NCI-H460 (cell line): ENCODE measurements at places on chromosomes 7 and 10.
A peak's percentile ranks its signal among the peaks of the same experiment; 100 is the strongest.

DNA sequence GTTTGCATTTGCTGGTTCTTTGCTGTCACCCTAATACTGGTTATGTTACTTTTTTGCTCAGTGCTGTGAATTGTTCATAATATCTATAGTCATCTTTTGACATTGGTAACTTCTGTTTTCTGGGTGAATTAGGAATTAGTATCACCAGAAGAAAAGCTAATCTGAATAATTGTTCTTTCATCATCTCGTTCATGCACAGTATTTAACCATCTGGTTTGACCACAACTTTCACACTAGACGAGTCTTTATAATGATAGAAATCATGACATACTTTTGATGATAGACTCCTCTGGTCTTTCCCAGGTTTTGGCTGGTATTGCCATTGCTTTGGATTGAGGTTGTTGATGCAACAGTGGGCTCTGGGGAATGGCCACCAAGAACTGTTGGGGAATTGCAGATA lies 25.1 kb downstream of the SGPL1 start:
- no peak for DNase-seq

DNA sequence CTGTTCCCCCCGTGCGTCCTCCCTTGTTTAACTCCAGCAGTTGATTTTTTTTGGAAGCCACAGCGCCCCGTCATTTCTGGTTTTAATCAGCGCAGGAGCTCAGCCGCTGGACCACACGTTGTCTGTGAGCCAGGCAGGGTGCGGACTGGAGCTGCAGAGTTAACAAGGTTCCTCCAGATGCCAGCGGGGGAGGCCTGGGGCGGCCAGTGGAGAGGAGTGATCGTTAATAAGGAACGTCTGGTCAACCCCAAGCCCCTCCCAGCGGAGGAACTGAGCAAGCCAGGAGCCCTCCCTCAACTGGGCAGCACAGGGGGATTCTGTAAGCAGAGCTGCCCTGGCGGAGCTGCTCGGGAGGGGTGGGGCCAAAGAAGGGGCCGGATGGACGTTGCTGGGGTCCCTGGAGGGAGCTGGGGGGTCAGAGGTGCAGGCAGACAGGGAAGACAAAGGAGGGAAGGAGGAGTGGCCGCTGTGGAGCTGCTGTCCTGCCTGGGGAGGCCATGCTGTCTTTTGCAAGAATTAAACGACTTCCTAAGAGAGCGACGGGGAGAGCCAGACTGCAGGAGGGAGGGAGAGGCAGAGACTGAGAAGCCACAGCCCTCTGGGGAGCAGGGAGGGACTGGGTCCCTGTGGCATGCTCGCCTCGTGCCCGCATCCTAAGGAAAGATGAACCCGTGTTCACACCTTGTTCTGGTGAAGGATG lies 537.1 kb upstream of the FOXK1 start:
- DNase-seq, result no peak

- peak; percentile 97 for DNase-seq
Measured at GRCh38 chr7:28408960-28409715, 3.2 kb upstream of the CREB5 start.

DNA sequence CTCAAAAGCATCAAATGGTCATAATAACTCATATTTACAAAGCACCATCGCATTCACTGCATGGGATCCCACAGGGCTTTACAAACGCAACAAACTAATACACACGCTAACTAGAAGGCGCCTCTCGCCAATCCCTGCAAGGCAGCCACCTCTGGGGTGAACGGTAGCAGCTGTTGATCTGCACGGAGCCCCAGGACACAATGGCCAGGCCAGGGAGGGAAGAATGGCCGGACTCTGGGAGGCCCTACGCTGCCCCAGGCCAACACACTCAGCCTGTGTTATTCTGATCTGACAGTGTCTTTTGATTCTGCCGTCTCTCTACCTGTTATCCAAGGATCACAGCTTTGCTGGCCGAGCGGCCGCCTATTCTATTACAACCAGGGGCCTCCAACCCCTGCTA lies 41.8 kb downstream of the HABP2 start:
- no peak for DNase-seq

DNA sequence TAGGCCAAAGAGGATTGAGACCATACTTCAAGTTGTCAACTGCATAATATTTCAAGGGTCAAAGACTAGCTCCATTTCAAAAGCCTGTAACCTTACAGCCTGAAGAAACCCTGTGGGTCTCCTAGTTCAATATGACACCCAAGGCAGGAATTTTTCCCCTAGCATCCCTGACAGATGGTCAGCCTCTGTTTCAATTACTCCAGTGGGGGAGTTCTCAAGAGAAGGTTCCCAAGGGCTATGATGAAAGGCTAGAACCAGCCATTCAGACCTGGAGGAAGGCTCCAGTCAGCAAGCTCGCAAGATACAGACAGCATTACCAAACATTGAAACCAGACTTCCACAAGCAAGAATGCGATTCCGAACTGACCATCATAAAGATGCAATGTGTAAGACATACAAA lies 1.6 kb downstream of the HTR7 start:
- DNase-seq, result no peak

DNA sequence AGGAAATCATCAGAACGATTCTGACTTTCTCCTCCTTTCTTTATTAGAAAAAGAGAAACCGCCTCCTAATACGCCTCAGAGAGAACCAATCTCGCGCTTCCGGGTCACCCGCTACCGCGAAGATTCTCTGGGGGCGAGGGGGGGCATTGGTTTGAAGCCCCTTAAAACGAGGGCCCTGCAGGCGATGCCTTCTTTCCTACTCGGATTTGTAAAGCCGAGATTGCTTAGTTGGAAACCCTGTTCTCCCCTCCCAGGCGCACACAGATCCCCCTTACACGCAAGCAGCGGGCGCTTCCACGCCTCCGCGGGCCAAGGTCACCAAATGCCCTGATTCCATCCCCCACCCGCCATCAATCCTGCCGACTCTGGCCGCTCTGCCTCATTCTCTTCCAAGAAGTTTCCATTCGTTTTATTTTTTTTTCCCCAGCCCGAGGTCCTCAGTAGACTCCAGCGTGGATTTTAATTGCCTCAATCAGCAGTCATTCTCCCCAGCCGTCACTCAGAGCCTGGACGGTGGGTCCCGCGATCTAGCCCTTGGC lies 1.1 kb upstream of the GAD2 start:
- DNase-seq, result no peak

DNA sequence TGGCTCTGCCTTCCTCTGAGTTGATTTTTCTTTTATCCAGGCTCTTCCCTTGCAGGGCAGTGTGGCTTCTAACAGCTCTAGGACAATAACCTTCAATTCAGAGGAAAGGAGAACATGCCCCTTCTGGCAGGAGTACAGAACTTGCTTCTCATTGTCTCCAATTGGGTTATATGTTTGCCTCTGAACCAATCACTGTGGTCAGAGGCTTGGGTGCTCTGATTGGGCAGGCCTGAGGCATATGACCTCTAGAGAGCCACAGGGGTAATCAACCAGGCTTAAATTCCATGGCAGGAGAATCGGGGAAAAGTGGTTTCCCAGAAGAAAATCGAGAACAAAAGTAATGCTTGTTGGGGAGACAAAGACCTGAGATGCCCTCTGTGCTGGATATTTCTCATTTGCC lies 240.0 kb downstream of the REEP3 start:
- DNase-seq, result no peak

DNA sequence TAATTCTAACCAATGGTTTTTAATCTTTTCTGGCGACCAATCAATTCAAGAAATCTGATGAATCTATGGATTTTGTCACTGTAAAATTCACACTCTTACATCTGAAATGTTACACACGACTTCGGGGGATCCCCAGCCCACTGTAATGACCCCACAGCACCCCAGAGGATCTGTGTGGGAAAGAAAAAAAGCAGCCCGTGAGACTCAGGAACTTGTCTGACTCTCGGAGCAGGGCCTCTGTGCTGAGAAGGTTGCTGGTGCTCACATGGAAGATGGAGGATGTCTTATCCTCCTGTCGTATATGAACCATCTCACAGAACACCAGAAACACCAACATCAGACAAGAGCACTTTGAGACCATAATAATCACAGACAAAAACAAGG lies 228.4 kb upstream of the INHBA start:
- no peak for DNase-seq

GRCh38 chr7:93044147-93044810 lies 73.5 kb downstream of the SAMD9 start:
- no peak for DNase-seq

DNA sequence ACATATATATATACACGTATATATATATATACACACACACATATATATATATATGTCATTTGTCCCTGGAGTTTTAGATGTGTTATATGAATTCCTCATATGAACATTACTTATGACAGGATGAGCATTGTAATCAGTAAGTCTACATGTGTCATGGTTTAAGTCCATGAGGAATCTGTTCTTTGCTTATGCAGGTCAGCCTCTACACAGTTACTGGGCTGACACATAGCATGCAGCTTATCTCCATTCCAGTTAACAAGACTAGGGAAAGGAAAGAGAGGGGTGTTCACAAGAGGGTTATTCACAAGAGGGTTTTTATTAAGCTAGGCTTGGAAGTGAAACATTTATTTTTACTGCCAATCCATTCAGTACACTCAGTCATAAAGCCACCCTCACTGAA lies 226.7 kb downstream of the SNX13 start:
- DNase-seq, result no peak

GRCh38 chr10:58513188-58514110 lies 777 bp downstream of the BICC1 start:
- no peak for DNase-seq

- no peak for DNase-seq
Measured at GRCh38 chr7:108210796-108211195, 80.6 kb upstream of the LAMB4 start.

DNA sequence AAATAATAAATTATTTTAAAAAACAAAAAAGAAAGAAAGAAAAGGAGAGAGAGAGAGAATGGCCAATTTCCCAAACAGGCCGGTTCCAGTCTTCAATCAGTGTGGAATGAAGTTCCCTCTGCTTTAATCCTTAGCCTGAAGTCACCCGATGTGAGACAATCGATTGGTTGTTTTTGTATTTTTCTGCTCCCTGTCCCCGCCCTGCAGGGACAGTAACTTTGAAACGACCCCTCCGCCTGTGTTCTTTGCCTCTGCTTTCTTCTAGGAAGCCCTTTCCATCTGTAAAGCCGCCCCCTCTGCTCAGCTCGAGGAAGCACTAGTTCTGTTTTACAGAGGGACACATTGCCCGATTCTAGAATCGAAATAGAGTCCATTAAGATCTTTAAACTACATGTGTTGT lies 33.4 kb downstream of the FOXL3 start:
- DNase-seq, result no peak

DNA sequence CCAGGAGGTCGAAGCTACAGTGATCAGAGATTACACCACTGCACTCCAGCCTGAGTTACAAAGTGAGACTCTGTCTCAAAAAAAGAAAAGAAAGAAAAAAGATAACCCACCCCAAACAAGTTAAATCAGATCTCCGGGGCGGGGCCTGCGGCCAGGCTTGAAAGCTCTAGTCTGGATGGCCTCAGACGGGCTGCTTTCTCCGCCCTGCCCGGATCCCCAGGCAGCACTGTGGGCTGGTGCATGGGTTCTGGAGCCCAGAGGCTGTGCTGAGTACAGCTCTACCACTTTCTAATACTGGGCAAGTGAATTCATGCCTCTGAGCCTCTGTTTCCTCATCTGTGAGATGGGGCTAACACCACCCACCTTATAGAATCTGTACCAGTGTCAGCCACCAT lies 83.7 kb downstream of the ZMIZ1 start:
- no peak for DNase-seq

- DNase-seq, result no peak
Measured at GRCh38 chr7:152617056-152617455, 58.9 kb downstream of the XRCC2 start.

GRCh38 chr7:22469371-22470143 lies 30.4 kb downstream of the STEAP1B start:
- no peak for DNase-seq

DNA sequence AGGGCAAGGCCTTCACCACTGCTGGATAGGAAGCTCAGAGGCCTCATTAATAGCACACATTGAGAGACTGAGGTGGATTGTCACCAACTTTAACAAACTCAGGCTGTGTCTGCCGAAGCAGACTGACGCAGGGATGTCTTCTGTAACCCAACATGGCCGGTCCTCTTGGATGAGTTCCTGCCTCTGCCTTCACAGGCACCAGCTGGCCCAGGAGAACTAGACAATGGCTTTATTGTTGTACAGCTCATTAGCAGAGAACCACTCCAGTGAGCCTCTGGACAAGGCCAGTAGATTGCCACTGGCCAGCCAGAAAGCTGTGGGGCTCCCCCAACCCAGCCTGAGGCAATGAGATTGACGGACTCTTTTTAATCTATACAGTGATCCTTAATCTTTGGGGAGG lies 9.4 kb downstream of the NODAL start:
- no peak for DNase-seq

DNA sequence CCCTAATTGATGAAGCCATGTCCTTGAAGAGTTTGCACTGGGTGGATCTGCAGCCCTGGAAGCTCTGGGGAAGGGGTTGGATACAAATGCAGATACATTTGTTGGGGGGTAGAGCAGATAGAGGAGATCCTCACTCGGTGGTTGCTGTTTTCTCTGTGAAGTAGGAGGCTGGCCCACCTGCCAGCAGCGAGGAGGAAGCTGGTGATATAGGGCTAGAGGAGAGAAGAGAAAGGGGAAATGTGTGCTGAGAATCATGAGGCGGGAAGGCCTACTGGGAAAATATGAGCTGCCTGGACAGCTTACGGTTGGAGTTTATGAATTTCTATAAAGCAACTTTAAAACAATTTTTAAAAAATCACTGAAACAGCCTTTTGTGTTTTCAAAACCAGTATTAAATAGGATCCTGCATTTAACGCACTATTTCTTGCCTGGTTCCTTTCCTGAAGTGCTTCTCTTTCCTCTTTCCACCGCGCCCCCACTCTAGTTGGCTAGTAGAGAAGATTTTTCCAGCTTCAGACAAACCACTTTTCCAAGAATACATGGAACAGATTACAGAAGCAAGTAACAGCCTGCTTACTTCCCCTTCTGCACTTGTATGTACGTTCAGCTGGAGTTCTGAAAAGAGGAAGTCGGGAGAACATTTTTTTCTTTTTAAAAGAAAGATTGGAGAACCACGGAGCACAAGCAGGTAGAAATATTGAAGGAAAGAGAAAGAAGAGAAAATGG lies 100.6 kb upstream of the GLCCI1 start:
- no peak for DNase-seq

GRCh38 chr7:17289074-17289645 lies 9.3 kb upstream of the AHR start:
- DNase-seq, result no peak

- no peak for DNase-seq
Measured at GRCh38 chr7:42972699-42973500, 40.7 kb downstream of the MRPL32 start.

DNA sequence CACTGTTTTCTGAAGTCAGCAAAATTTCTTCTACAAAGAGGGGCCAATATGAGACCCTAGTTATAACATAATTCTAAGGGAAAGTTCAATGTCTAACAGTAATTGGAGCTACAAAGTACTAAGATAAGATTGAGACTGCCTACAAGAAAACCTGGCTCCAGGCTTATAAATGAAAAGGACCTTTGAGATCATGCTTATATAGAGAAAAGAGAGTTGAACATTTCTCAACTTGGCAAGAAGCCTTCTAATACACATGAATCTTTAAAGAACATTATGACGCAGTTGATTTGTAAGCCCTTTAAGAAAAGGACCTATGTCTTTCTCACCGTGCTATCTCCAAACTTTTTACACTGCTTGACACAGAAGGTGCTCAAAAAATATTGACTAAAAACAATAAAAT lies 87.9 kb downstream of the TPK1 start:
- no peak for DNase-seq

- no peak for DNase-seq
Measured at GRCh38 chr10:29256586-29256985, 32.3 kb upstream of the LYZL1 start.
